Cortex of kidney (tissue), 1 donor: ENCODE measurements at places on chromosomes 2 and 18.

GRCh38 chr18:54316071-54316820 lies 41.4 kb downstream of the STARD6 start:
- DNase-seq: no peak

GRCh38 chr2:203719456-203720410 lies 13.3 kb downstream of the CD28 start:
- no peak for DNase-seq

DNA sequence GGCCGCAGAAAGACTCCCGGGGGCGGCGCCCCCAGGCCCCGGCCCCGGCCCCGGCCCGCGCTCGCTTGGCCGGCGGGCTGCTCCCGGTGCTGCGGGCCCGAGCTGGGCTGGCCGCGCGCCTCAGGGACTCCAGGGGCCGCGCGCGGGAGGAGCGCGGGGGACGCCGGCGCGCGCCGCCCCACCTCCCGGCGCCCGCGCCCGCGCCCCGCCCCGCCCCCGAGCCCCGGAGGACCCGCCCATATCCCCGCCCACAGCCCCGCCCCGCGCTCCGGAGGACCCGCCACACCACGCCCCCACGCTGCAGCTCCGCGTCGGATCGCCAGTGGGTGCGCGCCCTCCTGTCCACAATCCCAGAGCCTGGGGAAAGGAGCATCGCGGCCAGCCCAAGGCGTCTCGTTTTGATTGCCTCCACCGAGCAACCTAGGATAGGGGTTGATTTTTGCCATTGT lies at the start of gene PARD6G:
PARD6G (minus strand) TSS at position 122 of the 449 bp plus-strand sequence. CDS start 166 bp downstream, outside the sequence.
- no peak for DNase-seq

DNA sequence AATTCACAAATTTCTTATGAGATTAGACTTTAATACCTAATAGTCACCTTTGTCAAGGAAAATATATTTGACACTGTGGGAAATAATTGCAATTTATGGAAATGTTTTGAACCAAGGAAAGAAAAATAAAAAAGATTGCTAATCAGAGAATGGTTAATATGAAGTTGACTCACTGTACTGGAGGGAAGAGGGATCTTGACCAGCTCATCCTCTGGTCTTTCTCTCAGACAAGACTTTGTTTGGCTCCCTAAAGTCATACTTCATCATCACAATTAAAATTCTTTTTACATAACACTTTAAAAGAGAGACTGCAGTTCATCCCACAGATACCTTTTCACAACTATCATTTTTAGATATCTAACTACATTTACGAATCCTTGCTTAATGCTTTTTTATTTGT lies 538.5 kb upstream of the ZEB2 start:
- no peak for DNase-seq
